ENCODE measurements at places on chromosomes 6 and 20.
A peak's percentile ranks its signal among the peaks of the same experiment; 100 is the strongest.

GRCh38 chr6:121032268-121033006 lies 301.8 kb downstream of the TBC1D32 start:
- no peak for DNase-seq

DNA sequence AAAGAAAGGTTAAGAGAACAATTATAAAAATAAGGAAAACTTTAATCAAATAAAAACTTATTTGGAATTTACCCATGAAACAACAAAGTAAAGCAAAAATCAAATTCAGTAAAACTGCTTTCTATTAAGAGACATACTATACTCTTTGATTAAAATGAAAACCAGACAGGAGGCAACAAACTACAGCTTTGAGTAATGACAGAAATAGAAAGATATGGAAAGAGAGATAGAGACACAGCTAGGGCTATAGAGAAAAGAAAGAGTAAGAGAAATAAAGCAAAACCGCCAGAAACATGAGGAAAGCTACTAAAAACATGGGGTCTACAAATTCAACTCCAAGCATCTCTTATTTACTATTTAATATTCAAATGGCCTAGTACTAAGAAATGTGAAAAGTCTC lies 67.6 kb downstream of the PHIP start:
- no peak for DNase-seq

DNA sequence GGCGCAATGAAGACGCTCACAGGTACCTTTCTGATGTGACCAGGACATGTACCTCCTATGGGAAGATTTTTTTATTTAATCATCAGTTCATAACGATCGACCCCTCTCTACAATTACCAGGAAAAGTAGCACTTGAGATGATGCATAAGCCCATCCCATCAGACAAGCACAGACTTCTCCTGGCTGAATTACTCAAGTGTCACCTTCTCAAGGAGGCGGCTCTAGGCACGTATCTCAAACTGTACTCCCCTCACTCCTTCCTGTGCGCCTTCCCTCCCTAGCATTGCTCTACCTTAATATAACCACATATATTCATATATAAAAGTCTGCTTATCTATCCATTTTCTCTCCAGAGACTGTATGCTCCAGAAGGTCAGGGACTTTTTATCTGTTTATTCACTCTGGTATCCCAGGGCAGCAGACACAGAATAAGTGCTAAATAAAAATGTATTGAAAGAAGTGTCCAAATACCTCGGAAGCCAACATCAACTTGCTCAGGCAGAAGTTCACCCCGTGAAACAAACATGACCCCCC lies 71.5 kb downstream of the CNKSR3 start:
- DNase-seq = no peak

GRCh38 chr6:39577446-39578165 lies 147.6 kb downstream of the KIF6 start:
- no peak for DNase-seq

DNA sequence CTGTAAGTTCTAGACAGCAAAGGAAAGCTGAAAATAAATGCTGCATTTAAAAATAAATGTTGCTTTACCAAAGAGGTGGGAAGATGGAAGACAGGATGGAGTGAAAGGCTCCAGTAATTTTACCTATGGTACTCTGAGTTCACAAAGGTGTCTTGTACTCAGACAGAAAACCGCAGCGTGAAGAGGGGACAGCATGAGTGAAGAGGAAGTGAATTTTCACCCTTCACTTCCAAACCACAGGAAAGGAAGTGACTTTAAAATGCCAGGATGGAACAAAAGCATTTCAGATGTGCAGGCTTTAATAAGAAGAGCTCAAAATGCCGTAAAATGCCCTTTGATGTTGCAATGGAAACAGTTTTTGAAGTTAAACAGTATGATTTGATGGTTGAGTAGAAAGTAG lies 91.2 kb upstream of the TINAG start:
- DNase-seq = no peak

GRCh38 chr6:166222631-166223030 lies 55.0 kb upstream of the TBXT start:
- DNase-seq = no peak

GRCh38 chr6:28816909-28817807 lies 106.6 kb downstream of the TRIM27 start:
- no peak for DNase-seq

GRCh38 chr6:149925974-149926777 lies 3.3 kb upstream of the RAET1G start:
- peak; percentile 92 for DNase-seq

DNA sequence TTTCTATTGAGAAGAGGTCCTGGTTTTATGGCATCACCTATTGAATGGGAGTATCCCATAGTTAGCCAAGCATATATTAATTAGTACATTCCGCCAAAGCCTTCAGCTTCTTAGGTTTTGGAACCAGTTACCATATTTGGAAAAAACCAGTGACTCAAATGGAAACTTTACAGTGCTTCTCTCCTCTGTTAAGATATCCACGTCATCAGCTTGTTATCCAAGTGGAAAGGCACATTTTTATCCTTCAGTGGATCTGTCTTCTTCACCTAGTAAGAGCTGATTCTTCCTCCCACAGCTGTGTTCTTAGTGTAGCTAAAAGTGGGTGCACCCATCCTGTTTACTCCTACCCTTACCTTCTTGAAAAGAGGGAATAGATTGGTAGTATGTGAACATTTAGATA lies 34.5 kb downstream of the TPD52L1 start:
- no peak for DNase-seq

DNA sequence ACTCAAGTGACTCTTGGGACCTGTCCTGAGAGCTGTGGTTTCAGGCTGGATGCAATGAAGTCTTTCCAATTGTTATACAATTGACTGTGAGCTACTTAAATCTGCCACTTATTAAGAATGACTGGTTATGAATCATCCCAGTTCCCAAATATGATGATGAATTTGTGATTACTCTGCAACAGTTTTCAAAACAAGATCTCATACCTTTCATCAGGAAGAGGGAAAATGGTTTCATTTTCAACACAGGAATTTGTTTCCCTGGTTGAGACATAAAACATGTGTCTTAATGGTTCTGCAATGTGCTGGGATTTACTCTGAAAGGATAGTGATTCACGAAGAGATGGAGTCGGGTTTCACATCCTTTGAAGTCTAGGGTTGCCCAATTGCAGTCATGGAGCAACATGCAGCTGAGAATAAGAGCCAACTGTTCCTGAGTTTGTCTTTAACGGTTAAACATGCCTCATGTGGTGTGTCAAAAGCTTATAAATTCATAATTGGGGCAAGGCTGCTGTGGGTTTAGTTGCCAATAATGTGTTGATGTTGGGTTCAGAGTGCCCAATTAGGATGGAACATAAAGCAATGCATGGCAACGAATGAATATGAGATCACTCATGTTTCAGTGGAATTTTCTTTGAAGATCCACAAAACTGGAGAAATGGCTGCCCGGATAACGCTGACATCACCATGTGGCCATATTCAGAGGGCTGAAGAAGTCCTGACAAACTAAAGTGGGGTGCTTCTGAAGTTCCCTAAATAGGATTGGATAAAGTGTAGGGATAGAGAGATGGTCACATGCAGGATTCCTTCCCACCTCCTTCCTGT lies 41.0 kb downstream of the CYP24A1 start:
- DNase-seq = peak; percentile 45

GRCh38 chr6:167467282-167467681 lies 142.4 kb downstream of the TTLL2 start:
- DNase-seq = no peak

DNA sequence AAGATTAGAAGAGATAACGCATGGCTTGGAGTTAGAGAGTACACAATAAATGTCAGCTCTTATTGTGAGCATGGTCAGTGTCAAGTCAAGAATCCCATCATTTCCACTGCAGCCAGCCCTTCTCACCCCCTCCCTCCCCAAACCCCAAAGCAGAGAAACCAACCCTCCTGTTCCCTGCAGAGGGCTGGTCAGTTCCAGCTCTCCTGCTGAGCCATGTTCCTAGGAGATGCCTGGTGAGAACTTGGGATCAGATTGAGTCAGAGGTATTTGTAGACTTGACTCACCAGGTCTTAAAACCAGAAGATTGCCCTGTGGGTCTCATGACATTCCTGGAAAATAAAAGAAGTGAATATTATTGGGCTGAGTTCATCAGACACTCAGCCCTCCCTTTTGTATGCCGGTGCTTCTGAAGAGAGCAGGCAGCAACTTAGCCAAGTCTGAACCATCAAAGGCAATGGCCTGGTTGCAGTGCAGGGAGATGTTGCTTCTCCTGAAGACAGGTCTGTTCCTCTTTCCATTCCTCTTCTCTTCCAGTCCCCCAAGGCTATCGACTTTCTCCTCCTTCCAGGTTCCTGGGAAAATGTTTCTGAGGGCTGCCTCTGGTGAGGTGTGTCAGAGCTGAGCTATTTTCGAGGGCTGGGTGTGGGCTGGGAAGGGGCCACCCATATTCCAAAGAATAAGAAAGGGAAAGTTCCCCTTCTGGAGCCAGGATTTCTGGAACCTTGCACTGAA lies 278.2 kb upstream of the SUPT3H start:
- no peak for DNase-seq

GRCh38 chr6:11428895-11429294 lies 108.7 kb upstream of the TMEM170B start:
- no peak for DNase-seq

DNA sequence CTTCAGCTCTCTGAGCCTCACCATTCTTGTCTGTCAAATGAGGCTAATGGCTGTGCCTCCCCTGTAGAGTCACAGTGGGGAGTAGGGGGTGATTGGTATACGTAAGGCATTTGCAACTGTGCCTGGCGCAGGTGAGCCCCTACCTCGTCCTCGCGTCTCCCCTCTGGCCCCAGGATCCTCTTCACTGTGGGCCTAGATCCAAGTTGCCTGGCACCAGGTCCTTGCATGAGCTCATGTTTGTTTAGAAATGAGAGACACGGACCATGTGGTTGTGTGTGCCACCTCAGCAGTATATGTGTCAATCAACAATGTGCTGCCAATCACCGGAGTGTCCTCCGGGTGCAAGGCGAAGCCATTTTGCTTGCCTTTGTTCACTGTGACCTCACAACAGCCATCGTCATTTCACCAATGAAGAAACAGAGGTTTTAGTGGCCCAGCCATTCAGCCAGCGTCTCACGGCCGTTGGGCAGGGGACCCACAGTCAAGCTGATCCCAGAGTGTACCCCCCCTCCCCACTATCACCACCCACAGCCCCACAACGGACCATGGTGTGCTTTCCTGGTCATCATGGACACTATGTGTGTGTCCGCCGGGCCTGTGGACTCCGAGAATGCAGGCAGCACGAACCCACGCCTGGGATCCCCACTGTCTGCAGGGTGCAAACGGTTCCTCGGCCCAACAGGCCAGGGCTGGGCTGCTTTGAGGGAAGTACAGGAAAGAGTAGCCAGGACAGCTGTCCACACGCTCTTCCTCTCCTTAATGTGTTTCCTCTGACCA lies 35.9 kb upstream of the STX16 start:
- DNase-seq = no peak

DNA sequence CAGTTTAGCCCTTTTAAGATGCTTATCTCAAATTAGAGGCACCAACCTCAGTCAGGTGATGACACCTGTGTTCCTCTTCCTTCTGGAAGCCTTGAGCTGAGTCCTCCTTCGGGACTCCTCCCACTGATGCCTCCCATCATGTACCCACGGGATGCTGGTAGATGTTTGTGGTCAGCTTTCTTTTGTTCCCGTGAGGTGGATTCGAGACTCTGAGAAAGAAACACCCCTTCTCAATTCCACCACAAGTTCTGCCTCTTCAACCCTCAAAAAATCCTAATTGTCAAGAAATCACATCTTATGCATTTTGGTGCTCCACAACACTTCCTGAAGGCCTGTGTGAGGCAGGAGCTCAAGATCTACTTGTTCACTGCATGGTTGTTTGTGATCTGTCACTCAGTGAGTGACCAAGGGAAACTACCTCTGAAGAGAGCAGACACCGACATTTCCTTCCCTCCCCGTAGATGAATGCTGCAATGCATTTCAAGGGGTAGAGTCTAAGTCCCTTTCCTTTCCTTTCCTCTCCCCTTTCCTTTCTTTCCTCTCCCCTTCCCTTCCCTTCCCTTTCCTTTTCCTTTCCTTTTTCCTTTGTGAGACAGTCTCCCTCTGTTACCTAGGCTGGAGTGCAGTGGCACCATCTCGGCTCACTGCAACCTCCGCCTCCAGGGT lies 50.5 kb downstream of the PCNA start:
- no peak for DNase-seq

DNA sequence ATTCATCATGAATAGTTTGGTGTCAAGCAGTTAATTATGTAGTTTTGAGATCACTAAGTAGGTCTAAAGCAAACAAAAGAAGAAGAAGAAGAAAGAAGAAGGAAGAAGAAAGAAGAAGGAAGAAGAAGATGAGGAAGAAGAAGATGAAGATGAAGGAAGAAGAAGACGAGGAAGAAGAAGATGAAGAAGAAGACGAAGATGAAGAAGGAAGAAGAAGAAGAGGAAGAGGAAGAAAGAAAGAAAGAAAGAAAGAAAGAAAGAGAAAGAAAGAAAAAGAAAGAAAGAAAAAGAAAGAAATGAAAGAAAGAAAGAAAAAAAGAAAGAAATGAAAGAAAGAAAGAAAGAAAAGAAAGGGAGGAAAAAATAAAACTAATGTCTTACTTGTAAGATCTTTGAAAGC lies 9.2 kb downstream of the TMC2 start:
- DNase-seq = no peak

DNA sequence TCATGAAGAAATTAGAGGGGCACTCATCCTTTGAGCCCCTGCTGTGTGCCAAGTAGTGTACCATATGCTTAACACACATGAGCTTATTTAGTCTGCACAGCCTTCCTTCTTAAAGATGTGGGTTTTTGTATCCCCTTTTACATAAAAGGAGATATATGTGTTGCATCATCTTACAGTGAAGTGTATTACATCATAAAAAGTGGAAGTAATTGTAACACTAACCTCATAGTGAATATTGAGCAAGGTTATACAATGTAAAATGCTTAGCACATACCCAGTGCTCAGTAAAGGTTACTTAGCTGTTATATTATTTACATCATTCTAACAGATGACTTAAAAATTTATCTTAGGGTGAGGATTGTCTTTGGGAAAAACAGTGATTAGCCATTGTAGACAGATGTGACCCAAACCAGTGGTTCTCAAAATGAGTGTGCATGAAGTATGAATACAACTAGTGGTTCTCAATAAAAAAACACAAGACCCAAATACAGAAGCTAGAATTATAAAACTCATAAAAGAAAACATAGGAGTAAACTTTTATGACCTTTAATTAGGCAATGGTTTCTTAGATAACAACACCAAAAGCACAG lies 3.8 kb upstream of the PIGU start:
- no peak for DNase-seq

DNA sequence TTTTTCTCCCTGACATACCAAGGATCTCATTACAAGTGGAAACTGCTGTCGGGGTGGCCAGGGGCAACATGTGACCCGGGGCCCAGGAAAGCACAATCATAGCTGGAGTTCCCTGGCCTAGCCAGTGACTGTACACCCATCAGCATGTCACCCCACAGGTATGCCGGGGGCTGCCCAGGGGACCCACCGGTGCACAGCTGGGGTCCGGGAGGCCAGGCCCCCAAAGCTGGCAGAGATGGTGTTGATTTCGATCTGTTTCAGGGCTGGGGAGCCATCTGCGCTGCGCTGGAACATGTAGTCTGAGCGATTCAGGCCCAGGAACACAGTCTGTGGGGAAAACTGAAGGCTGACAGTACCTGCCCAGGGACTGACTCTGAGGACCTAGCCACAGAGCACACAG lies 13.3 kb downstream of the GSS start:
- no peak for DNase-seq

- DNase-seq = no peak
These were observed 88.9 kb upstream of the ELOVL5 start for GRCh38 chr6:53437557-53438202.

GRCh38 chr20:17712708-17713107 lies 12.9 kb downstream of the BANF2 start:
- DNase-seq = no peak

GRCh38 chr20:62539198-62540045 lies 63.6 kb upstream of the GATA5 start:
- DNase-seq = no peak
